ENCODE measurements at places on chromosomes 13 and 19. TPM values are rescaled to one million over a fixed set of nuclear protein-coding genes. Genes with fewer than 3 reads are reported as not detected.

KIR2DL4 gene
- total RNA-seq: not detected

- peaks cover 68% of the 10 kb centered on the region for H3K36me3 ChIP-seq
- H3K27ac ChIP-seq: no peak overlapping the region
- H3K27me3 ChIP-seq: no peaks in the 10 kb centered on the region
- no peak for DNase-seq
- H3K4me1 ChIP-seq: no peaks in the 10 kb centered on the region
Measured at GRCh38 chr19:11361771-11362731, 6.8 kb downstream of the PLPPR2 start.

DNA sequence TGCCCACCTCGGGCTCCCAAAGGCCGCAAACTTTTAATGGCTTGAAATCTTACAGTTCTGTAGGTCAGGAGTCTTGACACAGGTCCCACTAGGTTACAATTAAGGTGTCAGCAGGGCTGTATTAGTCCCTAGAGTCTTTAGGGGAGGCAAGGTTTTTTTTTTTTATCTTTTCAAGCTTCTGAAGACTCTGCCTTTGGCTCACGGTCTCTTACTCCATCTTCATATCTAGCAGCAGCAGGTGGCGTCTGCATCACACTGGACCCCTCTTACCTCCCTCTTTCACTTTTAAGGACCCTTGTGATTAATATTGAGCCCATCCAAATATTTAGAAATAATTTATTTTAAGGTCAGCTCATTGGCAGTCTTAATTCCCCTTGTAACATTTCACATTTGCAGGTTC, 11.6 kb downstream of the MIR17HG start:
- H3K4me1 ChIP-seq: peaks cover 6% of the 10 kb centered on the region
- no peak overlapping the region for H3K4me3 ChIP-seq
- H3K36me3 ChIP-seq: peaks cover 31% of the 10 kb centered on the region
- no peak for DNase-seq

DNA sequence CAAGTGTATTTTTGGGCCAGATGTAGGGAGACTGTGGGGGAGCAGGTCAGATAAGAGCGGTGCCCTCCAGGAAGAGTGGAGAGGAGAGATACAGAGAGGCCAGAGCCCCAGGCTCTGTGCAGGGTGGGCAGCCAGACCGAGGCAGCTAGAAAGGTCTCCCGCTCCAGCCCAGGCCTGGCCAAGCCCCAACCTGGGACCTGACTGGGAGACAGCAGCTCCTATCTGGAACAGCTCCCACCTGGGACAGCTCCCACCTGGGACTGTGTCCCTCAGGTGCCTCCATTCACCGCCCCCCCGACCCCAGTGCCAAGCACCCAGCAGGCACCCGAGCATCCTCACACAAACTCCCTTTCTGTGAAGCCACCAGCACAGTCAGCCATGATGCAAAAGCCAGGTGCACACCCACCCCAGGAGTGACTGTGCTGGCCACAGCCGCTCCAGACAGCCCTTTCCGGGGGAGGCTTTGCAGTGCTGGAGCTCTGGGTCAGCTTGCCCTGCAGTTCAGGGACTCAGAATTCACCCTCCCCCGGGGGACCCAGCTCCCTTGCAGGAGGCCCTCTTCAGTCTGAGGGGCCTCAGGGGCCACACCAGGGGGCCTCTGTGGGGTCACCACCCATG, 2.1 kb upstream of the GRTP1 start:
- H3K27me3 ChIP-seq: peaks cover 29% of the 10 kb centered on the region
- H3K27ac ChIP-seq: no peak overlapping the region
- peaks cover 26% of the 10 kb centered on the region for H3K4me1 ChIP-seq
- no peaks in the 10 kb centered on the region for H3K36me3 ChIP-seq

PCID2 gene
- 44.3 TPM for total RNA-seq

- no peaks in the 10 kb centered on the region for H3K27me3 ChIP-seq
- H3K36me3 ChIP-seq: no peaks in the 10 kb centered on the region
- no peaks in the 10 kb centered on the region for H3K4me1 ChIP-seq
- H3K4me3 ChIP-seq: no peak within 1 kb of the TSS
Measured at GRCh38 chr19:51501594-51502263, at the start of gene SIGLEC12. Gene SIGLEC12 (minus strand): TSS chr19:51501800. CDS start chr19:51501733, 67 bp downstream.

DNA sequence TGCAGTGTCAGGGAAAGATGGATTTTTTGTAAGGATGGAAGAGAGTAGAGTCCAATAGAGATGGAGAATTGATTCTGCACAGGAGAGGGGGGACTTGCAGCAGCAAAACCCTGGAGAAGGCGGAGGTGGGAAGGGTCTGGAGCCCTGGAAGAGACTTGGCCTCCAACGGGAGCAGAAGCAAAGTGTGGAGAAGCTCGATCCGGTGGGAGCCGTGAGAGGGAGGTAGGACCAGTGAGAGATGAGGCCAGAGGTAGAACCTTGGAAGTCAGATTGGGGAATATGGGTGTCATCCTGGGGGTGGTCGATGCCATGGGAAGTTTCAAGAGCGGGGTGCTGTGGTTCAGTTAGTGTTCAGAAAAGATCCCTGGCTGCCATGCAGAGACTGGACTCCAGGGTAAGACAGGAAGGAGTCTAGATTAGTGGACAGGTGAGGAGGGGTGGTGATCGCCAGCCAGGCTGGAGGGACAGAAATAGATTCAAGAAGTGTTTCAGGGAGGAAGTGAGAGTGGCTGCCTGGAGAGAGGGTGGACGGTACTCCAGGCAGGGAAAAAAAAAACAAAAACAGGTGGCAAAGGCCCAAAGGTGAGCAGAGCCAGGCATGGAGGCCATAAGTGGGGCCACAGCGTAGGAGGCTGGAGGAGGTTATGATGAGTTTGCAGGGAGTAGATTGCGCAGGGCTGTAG, 2.6 kb downstream of the PPP5C start:
- no peak for DNase-seq
- H3K27ac ChIP-seq: peak overlapping the region; percentile 83
- H3K36me3 ChIP-seq: peaks cover 18% of the 10 kb centered on the region
- H3K4me3 ChIP-seq: no peak overlapping the region
- H3K4me1 ChIP-seq: peaks cover 83% of the 10 kb centered on the region

DNA sequence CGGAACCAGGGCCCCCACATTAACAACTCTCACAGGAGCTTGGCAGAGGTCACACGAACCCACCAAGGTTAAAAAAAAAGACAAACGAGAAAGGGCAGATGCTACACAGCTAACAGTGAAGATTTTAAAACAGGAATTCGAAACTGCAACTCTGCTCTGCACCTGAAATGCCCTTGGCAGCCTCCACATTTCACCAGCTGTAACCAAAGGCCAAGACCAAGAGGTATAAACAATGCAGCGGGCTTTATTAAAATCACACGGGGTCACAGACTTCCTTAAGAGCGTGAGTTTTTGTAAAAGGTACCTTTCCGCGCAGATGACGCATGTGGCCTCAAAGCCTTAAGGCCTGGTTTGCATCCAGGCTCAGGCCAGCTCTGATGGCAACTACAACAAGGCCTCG, 88.2 kb downstream of the STK24 start:
- peaks cover 97% of the 10 kb centered on the region for H3K4me1 ChIP-seq
- no peaks in the 10 kb centered on the region for H3K36me3 ChIP-seq
- no peak for DNase-seq
- H3K27ac ChIP-seq: no peak overlapping the region
- no peak overlapping the region for H3K4me3 ChIP-seq

MRI1 gene
- total RNA-seq: 249 TPM

- H3K4me3 ChIP-seq: no peak overlapping the region
- H3K27ac ChIP-seq: no peak overlapping the region
- H3K27me3 ChIP-seq: no peaks in the 10 kb centered on the region
Measured at GRCh38 chr19:21134934-21135366, 6.9 kb upstream of the ZNF431 start.

DNA sequence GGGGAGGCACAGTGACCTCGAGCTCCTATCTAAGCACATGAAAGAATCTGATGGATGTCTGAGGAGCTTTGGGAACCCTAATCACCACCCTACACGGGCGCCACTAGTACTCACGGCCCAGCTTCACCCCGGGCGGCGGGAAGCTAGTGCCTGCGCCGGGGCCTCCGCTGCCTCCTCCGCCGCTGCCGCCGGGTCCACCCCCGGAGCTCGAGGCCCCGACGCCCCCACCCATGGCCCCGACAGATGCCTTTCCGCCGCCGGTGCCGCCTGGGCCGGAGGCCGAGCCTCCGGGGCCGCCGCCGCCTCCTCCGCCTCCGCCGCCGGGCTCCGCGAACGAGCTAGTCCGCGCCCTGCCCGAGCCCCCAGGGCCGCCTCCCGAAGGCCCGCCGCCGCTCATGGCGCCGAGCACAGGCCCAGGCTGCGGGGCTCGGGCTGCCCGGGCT, 312 bp downstream of the GSK3A start:
- peak overlapping the region; percentile 96 for H3K4me3 ChIP-seq
- H3K27me3 ChIP-seq: no peaks in the 10 kb centered on the region
- H3K36me3 ChIP-seq: peaks cover 35% of the 10 kb centered on the region
- H3K4me1 ChIP-seq: peaks cover 66% of the 10 kb centered on the region

DNA sequence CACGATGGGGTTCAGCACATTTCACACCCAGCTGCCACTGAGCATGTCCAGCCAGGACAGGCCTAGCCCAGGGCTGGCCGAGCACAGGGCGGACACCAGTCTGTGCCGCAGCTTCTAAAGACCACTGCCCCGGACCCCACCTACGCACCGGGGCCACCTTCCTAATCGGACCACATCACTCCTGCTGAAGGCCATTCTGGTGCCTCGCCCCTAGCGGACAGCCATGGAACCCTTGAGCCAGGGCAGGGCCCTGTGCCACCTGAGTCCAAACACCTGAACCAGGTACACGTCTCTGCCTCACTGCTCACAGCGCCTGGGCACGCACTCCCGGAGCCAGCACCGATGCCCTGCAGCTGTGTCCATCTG, 8.4 kb upstream of the C13orf46 start:
- H3K27ac ChIP-seq: peak overlapping the region; percentile 76
- H3K36me3 ChIP-seq: peaks cover 55% of the 10 kb centered on the region
- H3K27me3 ChIP-seq: no peaks in the 10 kb centered on the region
- no peak for DNase-seq

DNA sequence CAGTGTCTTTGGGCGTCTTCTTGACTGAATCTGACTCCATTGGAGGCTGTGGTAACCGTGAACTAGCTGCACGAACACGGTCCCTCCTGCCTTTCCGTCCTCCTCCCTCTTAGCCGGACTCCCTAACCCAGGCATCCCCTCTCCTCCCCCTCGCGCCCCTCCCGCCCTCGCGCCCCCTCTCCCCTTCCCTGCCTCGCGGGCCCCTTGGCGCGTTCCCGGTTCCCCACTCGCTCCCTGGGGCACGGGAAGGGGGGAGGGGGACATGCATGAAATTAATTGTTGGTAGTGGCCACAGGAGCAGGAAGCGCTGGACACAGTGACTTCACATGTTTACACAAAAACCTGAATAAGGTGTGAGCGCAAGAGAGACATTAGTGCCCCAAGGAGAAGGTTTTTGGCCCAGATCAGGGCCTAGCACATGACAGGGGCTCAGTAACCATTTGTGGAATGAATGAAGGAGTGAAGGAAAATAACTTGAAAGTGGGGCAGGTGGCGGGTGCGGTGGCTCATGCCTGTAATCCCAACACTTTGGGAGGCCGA, 279 bp downstream of the DMRTC2 start:
- peaks cover 30% of the 10 kb centered on the region for H3K27me3 ChIP-seq
- no peak overlapping the region for H3K27ac ChIP-seq
- no peaks in the 10 kb centered on the region for H3K4me1 ChIP-seq

- H3K4me3 ChIP-seq: no peak overlapping the region
- DNase-seq: no peak
- no peaks in the 10 kb centered on the region for H3K4me1 ChIP-seq
- H3K27ac ChIP-seq: no peak overlapping the region
Measured at GRCh38 chr13:24854311-24854710, 90.3 kb downstream of the RNF17 start.

- H3K27me3 ChIP-seq: no peaks in the 10 kb centered on the region
- no peak overlapping the region for H3K4me3 ChIP-seq
- no peaks in the 10 kb centered on the region for H3K36me3 ChIP-seq
- peaks cover 49% of the 10 kb centered on the region for H3K4me1 ChIP-seq
Measured at GRCh38 chr13:43058831-43059230, 35.4 kb downstream of the DNAJC15 start.

IL11 gene
- total RNA-seq: not detected

DNA sequence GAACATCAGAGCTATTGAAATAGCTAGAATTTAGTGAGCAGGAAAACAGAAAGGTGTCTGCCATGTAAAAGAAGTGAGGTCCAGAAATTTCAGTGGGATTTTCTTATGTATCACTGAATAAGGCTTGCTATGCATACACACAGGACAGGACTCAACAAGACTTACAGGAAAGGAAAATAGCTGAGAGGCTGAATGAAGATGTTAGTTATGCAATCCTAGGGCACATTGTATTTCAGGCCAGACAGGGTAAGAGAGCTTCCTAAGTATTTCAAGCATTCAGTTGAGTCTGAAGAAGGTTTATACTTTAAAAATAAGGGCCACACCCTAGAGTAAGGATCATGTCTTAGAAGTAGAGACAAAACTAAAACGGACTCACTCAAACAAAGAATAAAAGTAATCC, 419.9 kb upstream of the PRR20A start:
- H3K4me3 ChIP-seq: no peak overlapping the region
- H3K36me3 ChIP-seq: no peaks in the 10 kb centered on the region
- H3K27me3 ChIP-seq: no peaks in the 10 kb centered on the region
- no peak for DNase-seq
- H3K4me1 ChIP-seq: no peaks in the 10 kb centered on the region

AP1M2 gene
- total RNA-seq: 61.0 TPM

EPSTI1 gene
- 115 TPM for total RNA-seq

KIR3DL1 gene
- not detected for total RNA-seq

FFAR2 gene
- 1.4 TPM for total RNA-seq

DNA sequence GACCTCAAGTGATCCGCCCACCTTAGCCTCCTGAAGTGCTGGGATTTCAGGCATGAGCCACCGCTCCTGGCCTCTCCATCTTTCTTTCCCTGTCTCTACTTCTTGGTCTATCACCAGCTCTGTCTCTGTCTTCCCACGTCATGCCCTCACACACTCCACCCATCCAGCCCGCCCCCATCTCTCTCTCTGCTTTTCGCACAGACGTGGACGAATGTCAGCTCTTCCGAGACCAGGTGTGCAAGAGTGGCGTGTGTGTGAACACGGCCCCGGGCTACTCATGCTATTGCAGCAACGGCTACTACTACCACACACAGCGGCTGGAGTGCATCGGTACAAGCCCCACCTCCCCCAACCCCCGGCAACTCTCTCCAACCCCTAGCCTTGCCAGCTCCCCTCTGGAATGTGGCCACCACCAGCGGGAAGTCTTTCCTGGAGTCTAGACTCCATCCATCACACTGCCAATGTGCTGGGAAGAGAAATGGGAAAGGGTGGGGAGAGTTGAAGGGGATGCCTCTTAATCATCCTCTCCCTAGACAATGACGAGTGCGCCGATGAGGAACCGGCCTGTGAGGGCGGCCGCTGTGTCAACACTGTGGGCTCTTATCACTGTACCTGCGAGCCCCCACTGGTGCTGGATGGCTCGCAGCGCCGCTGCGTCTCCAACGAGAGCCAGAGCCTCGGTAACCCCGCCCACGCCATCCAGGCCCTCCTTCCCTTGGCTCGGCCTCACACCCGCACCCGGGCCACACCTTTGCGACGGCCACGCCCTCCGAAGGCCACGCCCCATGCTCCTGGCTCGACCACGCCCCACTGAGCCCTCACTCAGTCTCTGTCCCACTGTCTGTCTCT, 22.5 kb downstream of the LTBP4 start:
- H3K4me3 ChIP-seq: no peak overlapping the region
- H3K27ac ChIP-seq: no peak overlapping the region
- peaks cover 10% of the 10 kb centered on the region for H3K4me1 ChIP-seq
- peaks cover 92% of the 10 kb centered on the region for H3K36me3 ChIP-seq

Data from stomach (tissue), 19 donors.